ENCODE measurements at places on chromosomes 4 and X.

DNA sequence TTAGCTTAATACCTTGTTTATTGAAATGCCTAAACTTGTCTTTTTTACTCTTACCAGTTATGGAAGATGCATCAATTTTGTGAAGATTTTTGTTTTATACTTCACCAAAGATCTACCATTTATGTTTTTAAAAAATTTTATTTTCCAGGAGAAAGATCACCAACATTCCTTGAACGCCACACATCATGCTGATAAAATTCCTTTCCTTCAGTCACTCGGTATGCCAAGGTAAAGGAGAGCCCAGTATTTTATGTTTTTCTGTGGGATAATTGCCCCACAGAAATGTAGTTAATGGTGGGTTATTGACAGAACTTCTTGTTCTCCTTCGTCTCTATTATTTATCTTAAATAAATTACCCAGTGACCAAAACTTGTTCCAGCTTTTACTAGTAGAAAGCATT, 217.0 kb downstream of the GC start:
- DNase-seq = no peak

DNA sequence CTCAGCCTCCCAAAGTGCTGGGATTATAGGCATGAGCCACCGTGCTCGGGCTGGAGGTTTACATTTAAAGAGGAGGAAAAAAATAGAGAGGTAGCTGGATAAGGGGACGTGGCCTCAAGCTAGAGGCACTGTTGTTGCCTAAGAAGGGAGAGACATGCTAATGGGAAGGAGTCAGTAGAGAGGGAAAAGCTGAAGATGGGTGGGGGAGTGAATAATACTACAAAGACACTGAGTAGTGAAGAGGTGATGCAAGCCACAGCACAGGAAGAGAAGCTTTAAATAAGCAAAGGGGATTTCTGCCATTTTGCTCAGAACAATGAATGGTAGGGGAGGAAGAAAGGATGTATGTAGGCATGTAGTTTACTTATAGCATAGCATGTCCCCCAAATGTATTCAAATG, 11.5 kb upstream of the AP1S2 start:
- no peak for DNase-seq

DNA sequence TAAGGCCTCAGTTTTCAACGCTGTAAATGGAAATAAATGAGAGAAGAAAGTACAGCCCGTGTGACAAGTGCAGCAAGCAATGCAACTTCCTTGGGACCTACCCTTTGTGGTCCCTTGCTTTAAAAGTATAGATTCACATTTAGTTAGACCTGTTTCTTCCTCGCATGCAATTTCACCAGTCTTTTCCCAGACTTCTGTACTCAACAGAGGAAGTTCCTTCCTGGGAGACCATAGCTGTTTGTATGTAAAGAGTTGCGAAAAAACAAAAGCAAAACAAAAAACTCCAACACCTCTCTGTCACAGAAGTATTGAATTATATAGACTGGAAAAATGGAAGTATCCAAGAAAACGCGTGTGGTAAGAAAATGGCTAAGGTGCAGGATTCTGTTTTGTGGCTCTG, 1.1 kb upstream of the IRF2 start:
- DNase-seq = no peak

- no peak for DNase-seq
These were observed 51.2 kb downstream of the INTS12 start for GRCh38 chr4:105657117-105657765.

- DNase-seq = no peak
These were observed 82.7 kb downstream of the CCSER1 start for GRCh38 chr4:90209922-90210321.

DNA sequence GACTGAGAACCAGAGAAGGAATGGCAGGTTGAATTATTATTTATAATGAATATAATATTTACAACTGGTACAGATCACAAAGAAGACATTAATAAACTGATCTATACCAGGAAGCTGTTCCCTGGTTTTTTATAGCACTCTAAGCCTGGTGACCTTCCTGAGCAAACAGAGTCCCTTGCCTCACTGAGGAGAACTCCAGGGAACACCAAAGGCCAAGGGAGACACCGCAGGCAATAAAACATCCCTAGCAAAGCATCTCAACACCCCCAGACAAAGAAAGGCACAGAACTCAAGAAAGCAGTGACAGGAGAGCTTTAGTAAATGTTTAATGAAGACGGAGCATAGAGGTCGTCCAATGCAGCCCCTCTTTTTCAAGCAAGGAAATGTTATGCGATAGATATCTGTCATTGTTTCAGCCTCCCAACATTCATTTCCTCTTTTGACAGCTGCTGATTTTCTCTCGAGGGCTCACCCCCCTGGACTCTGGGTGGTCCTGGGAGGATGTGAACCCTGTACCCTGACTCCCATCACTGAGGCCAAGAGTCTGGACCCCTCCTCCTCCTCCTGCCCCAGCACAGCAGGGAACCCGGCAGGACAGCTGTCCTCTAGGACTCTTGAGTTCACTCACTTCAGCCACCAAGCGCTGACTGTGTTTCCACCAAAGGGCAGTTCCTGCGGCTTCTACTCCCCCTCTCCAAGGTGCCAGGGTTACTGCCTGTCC, 342.5 kb upstream of the GATB start:
- DNase-seq = no peak

DNA sequence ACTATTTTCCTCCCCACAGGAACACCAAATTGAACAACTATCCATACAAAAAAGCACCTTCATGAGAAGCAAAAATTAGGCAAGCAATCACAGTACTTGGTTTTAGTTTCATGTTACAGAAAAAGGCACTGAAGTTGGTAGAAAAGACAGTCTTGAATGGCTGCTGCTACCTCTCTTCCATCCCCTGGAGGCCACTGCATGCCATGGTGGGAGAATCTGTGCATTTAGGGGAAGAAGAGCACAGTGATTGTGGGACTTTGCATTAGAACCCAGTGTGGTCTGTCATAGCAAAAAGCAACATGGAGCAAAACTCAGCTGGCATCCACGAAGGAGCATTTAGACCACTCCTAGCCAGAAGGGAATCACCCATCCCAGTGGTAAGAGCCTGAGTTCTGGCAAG, 941.9 kb downstream of the PCDH18 start:
- DNase-seq = no peak

- peak; percentile 47 for DNase-seq
These were observed 7.0 kb downstream of the MTM1 start for GRCh38 chrX:150575419-150575814.

GRCh38 chr4:120225527-120225926, 158.9 kb upstream of the MAD2L1 start:
- no peak for DNase-seq

DNA sequence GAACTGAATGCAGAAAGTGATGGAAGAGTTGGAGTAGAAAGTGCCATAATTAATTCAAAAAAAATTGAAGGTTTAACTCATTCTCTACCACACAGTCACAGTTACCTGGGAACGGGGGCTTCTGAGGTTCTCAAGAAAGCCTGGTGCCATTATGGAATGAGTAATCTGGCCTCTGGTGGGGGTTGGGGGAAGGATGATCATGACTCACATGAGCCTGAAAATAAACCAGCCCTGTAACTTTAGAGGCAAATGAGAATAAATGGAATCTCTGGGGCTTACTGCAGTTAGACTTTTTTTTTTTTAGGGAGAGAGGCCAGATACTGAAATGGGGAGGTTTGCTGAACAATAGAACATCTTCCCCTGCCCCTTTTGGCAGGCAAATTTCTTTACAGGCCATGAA, 55.3 kb downstream of the SOD3 start:
- no peak for DNase-seq

DNA sequence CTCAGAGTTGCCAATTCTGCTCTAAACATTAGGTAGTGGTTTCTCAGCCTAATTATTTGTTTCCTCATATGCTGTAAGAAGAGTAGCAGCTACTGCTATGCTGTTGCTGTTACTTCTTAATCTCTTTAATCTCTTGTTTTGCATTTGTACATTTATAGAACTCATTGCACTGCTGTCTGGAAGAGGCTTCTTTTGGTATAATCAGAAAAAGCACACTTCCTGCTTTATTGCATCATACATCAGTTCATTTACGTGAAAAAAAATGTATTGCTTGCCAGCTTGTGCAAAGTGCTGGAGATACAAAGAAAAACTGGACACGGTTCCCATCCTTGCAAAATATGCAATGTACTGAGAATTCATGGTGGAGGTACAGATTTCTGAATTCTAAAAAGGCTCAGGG, 332.0 kb downstream of the GRXCR1 start:
- DNase-seq = no peak

DNA sequence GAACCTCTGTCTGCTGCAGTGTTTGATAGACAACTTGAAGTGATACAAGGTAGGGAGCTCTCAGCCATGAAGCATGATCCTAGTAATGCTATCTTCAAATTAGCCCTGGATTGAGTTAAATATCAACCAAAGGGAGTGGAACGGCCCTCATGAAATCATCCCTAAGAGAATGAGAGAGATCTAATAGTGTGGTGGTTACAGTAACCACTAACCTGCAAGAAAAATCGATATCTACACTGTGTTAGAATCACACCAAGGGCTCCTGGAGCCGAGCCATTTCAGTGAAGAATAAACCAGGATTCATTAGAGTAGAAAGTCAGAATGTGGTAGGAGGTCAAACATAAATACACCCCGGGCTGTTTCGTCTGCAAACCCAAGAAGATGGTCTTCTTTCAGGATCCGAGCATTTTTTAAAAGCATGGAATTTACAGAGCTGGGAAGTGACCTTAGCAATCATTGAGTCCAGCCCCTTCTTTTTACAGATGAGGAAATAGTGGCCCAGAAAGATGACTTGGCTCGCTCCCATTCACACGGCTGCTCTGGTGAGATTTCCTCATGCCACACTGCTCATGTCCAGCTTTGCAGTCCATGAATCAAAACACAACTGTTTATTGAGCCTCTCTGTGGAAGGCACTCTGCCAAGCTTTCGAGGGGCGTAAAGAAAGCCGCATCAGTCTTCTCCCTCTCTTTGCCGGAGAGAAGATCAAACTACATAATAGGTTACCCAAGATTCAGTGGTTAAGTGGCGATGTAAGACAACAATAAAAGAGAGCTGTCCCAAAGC, 5.5 kb upstream of the DCTD start:
- DNase-seq = no peak

Measured in activated CD4-positive, alpha-beta T cell treated with anti-CD3 and anti-CD28 coated beads, Interleukin-2, amount 50 U/mL, for 1 hour (primary cell).